Activated CD8-positive, alpha-beta memory T cell treated with anti-CD3 and anti-CD28 coated beads, Interleukin-2, amount 10 ng/mL, durations not matched to agents 7 days and 5 days (primary cell): ENCODE measurements at places on chromosomes 11 and 22. TPM values are rescaled to one million over a fixed set of nuclear protein-coding genes. Genes with fewer than 3 reads are reported as not detected.

- DNase-seq, result peak; percentile 76
- H3K27ac ChIP-seq, result peak overlapping the region; percentile 68
- no peaks in the 10 kb centered on the region for H3K27me3 ChIP-seq
- peaks cover 49% of the 10 kb centered on the region for H3K4me1 ChIP-seq
These were observed 35.0 kb upstream of the SORL1 start for GRCh38 chr11:121417055-121417551.

- peaks cover 2% of the 10 kb centered on the region for H3K4me1 ChIP-seq
- DNase-seq, result no peak
- H3K27me3 ChIP-seq, result no peaks in the 10 kb centered on the region
- H3K36me3 ChIP-seq, result peaks cover 66% of the 10 kb centered on the region
These were observed 15.4 kb upstream of the CHEK1 start for GRCh38 chr11:125609545-125609944.

GRCh38 chr22:38762551-38762983 is 6.8 kb upstream of the SUN2 start:
- no peak overlapping the region for H3K4me3 ChIP-seq
- H3K27ac ChIP-seq, result no peak overlapping the region
- H3K27me3 ChIP-seq, result no peaks in the 10 kb centered on the region
- peaks cover 3% of the 10 kb centered on the region for H3K36me3 ChIP-seq

DNA sequence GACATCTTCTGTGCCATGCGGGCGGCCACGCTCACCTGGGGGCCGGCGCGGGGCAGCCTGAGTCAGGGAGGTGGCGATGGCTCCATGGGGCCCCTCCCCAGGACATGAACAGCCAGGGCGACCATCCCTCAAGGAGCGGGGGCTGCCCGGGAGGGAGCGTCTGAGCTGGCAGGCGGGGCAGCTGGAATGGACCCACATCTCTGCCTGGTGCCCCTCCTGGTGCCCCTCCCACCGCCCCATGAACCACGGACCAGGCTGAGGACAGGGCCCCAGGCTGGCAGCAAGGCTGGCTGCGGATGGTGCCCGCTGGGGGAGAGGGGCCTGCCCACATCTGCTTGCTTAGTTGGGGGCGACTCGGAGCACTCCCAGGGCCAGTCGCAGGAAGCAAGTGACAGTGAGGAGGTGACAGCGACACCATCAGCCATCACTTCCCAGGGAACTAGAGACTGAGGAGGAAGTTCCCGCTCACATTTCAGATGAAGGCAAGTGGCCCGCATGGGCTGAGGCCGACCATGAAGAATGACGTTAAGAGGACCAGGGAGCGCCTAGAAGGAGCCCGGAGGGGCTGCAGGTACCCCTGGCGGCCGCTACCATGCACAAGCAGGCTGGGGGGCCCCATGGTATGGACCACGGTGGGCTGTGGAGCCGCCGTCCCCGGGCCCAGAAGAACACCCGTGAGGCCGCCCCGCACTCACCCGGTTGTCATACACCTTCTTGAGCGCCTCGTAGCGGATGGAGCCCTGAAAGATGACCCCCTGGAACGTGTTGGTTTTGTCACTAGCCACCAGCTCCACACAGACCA is 37.3 kb downstream of the KIAA0930 start:
- DNase-seq, result no peak
- H3K36me3 ChIP-seq, result peaks cover 1% of the 10 kb centered on the region
- H3K27ac ChIP-seq, result no peak overlapping the region
- H3K4me3 ChIP-seq, result no peak overlapping the region
- no peaks in the 10 kb centered on the region for H3K4me1 ChIP-seq
- no peaks in the 10 kb centered on the region for H3K27me3 ChIP-seq

GRCh38 chr11:128412847-128413791 is 174.2 kb downstream of the ETS1 start:
- H3K4me1 ChIP-seq, result peaks cover 19% of the 10 kb centered on the region
- H3K27ac ChIP-seq, result no peak overlapping the region
- no peaks in the 10 kb centered on the region for H3K27me3 ChIP-seq
- DNase-seq, result no peak
- H3K4me3 ChIP-seq, result peak overlapping the region; percentile 2
- H3K36me3 ChIP-seq, result peaks cover 11% of the 10 kb centered on the region

DNA sequence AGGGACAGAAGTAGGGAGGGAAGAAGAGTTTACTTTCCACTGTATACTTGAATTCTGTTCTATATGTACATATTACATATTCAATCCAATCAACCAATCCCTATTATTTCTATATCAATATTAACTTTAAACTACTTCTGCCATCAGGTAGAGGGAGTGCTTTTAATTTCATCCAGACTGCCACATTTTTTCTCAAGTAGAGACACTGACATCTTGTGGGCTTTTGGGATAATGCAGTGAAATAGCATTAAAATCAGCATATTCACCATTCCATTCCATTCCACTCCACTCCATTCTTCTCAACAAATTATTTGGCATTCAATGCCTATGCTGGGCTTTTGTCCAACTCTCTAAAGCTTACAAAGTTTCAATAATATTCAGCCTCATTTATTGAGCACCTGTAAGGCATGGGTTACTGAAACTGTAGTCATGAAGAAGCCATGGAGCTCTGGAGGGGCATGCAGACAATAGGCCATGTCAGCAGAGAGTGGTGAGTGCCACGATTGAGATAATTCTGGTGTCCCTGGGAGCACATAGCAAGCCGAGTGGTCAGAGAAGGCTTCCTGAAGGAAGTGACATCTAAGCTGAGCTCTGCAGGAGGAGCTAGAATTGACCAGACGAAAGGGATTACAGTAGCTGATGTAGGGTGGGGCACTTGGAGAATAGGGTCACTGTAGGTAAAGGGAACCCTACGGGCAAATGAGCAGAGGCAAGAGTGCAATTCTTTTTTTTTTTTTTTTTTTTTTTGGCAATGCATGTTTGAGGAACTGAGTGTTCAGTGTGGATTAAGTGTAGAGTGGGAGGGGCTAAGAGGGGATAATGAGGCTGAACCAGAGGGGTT is 12.8 kb upstream of the CLPB start:
- no peak overlapping the region for H3K27ac ChIP-seq
- H3K4me1 ChIP-seq, result peaks cover 1% of the 10 kb centered on the region
- H3K4me3 ChIP-seq, result no peak overlapping the region
- no peak for DNase-seq
- peaks cover 24% of the 10 kb centered on the region for H3K27me3 ChIP-seq
- no peaks in the 10 kb centered on the region for H3K36me3 ChIP-seq

- no peak overlapping the region for H3K27ac ChIP-seq
- H3K27me3 ChIP-seq, result no peaks in the 10 kb centered on the region
- peaks cover 43% of the 10 kb centered on the region for H3K36me3 ChIP-seq
- H3K4me1 ChIP-seq, result peaks cover 56% of the 10 kb centered on the region
- DNase-seq, result no peak
These were observed 29.8 kb downstream of the MAML2 start for GRCh38 chr11:96313163-96313562.

GRCh38 chr11:77126156-77126775 is 1.8 kb upstream of the MYO7A start:
- no peak overlapping the region for H3K27ac ChIP-seq
- peaks cover 3% of the 10 kb centered on the region for H3K4me1 ChIP-seq
- no peak for DNase-seq

DNA sequence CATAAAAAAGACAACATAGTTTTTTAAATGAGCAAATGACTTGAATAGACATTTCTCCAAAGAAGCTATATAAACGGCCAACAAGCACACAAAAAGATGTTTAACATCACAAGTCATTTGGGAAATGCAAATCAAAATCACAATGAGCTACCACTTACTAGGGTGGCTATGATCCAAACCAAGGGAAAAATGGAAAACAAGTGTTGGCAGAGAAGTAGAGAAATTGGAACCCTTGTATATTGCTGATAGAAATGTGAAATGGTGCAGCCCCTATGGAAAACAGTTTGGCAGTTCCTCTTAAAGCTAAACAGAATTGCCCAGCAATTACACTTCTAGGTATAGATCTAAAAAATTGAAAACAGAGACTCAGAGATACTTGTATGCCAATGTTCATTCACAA is 29.0 kb downstream of the PAMR1 start:
- no peak overlapping the region for H3K27ac ChIP-seq
- no peaks in the 10 kb centered on the region for H3K36me3 ChIP-seq
- DNase-seq, result no peak
- H3K27me3 ChIP-seq, result peaks cover 5% of the 10 kb centered on the region

DNA sequence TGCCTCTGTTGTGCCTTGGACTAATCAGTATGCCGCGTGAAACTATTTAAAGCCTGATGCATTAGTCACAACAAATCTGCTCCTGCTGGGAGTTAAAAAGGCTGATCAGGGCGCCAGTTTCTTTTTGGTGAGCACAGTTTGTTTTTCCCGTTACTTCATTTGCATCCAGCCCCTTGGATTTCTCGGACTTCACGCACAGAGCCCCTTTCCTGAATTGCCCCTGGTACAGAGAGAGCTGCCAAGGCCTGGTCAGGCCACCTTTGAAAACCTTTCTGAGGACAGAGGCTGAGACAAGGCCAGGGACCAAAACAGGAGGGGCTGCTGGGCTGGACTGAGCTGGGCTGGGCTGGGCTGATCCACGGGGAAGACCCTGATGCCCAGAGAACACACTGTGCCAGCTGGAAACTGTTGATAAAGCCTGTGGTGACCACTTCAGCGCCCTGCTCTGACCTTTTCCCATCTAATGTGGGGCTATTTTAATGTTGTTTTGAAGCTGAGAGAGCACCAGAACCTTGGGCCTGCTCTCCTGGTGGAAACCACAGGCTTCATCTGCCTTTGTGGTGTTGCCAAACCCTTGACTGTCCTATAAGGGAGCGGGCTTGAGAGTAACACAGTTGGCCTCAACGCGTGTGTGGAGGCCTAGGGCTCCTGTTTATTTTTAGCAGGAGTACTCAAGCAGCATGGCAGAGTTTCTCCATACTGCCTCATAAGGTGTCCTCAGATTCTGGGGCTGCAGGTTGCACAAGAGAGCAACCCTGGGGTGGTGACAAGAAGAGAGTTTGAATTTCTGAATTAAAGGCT is 44.2 kb downstream of the NAV2 start:
- no peaks in the 10 kb centered on the region for H3K4me1 ChIP-seq
- no peaks in the 10 kb centered on the region for H3K36me3 ChIP-seq
- no peak for DNase-seq
- no peak overlapping the region for H3K4me3 ChIP-seq

DNA sequence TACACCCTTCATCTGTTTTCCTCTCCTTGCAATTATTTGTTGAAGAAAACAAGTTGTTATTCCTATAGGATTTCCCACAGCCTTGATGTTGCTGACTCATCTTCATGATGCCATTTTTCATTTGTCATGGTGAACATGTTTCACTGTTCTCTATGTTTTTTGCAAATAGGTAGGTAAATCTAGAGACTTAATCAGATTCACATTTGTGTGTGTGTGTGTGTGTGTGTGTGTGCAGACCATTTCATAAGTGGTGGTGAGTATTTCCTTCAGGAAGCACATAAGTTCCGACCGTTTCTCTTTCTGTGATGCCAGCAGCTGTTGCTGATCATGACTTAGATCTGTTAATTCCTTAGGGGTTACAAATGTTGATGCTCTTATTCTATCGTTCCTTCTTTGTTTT is 80.3 kb upstream of the IZUMO1R start:
- H3K4me1 ChIP-seq, result no peaks in the 10 kb centered on the region
- no peak overlapping the region for H3K4me3 ChIP-seq
- no peaks in the 10 kb centered on the region for H3K36me3 ChIP-seq
- H3K27me3 ChIP-seq, result no peaks in the 10 kb centered on the region
- no peak overlapping the region for H3K27ac ChIP-seq

GRCh38 chr11:117382746-117383145 is 55.1 kb downstream of the CEP164 start:
- no peak overlapping the region for H3K27ac ChIP-seq
- no peaks in the 10 kb centered on the region for H3K27me3 ChIP-seq
- no peaks in the 10 kb centered on the region for H3K4me1 ChIP-seq
- H3K36me3 ChIP-seq, result peaks cover 1% of the 10 kb centered on the region
- no peak overlapping the region for H3K4me3 ChIP-seq
- no peak for DNase-seq

- H3K36me3 ChIP-seq, result peaks cover 3% of the 10 kb centered on the region
- peaks cover 28% of the 10 kb centered on the region for H3K4me1 ChIP-seq
- DNase-seq, result no peak
- H3K27me3 ChIP-seq, result peaks cover 97% of the 10 kb centered on the region
These were observed 102.0 kb upstream of the HSD17B12 start for GRCh38 chr11:43578346-43579170.

DNA sequence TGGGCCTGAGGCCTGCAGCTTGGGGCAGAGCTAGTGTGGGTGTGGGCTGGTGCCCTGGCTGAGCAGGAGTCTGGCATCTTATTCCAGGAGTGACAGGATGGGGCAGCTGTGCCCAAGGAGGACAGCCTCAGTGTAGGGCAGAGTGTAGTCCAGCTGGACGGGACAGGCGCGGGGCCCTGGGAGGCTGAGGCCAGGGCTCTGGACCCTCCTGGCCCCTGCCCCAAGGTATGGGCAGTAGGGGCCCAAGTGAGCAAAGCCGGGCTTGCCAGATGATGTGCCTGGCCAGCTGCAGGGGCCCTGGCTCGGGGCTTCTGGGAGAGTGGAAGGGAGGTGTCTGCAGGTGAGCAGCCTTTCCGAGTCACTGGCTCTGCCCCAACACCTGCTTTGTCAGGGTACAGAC is 1190.9 kb downstream of the BRD1 start:
- H3K36me3 ChIP-seq, result no peaks in the 10 kb centered on the region
- DNase-seq, result no peak
- H3K27me3 ChIP-seq, result no peaks in the 10 kb centered on the region
- H3K27ac ChIP-seq, result no peak overlapping the region
- no peak overlapping the region for H3K4me3 ChIP-seq

DNA sequence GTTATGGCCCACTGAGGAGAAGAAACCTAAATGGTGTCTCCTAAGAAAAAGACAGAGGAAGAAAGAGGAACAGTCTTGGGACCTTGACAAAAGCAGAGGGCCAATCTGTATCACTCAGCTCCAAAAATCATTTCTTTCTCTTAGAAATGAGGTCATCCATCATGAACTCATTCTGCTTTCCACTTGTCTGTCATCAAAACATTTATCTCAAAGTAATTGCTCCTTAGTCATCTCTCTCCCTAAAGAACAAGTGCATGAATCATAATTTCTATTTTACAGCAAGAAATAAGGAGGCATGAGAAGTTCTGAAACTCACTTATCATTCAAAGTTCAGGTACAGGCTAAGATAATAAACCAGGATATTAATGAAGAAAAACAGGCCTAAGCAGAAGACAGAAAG is 375.6 kb downstream of the KCNA4 start:
- H3K27ac ChIP-seq, result no peak overlapping the region
- H3K4me3 ChIP-seq, result no peak overlapping the region
- H3K4me1 ChIP-seq, result no peaks in the 10 kb centered on the region
- no peaks in the 10 kb centered on the region for H3K27me3 ChIP-seq
- no peak for DNase-seq

The SNX32 gene
- 2.4 TPM for total RNA-seq

The ST14 gene
- total RNA-seq, result not detected

The IL10RA gene
- 260 TPM for total RNA-seq

The AGBL2 gene
- 10.3 TPM for total RNA-seq

The GAL3ST1 gene
- not detected for total RNA-seq

The LDLRAD3 gene
- total RNA-seq, result not detected

The IGLL1 gene
- 0.42 TPM for total RNA-seq
